ENCODE measurements at places on chromosomes 4 and X. TPM values are rescaled to one million over a fixed set of nuclear protein-coding genes. Genes with fewer than 3 reads are reported as not detected.

OFD1 gene
- 13.4 TPM for polyA plus RNA-seq

DNA sequence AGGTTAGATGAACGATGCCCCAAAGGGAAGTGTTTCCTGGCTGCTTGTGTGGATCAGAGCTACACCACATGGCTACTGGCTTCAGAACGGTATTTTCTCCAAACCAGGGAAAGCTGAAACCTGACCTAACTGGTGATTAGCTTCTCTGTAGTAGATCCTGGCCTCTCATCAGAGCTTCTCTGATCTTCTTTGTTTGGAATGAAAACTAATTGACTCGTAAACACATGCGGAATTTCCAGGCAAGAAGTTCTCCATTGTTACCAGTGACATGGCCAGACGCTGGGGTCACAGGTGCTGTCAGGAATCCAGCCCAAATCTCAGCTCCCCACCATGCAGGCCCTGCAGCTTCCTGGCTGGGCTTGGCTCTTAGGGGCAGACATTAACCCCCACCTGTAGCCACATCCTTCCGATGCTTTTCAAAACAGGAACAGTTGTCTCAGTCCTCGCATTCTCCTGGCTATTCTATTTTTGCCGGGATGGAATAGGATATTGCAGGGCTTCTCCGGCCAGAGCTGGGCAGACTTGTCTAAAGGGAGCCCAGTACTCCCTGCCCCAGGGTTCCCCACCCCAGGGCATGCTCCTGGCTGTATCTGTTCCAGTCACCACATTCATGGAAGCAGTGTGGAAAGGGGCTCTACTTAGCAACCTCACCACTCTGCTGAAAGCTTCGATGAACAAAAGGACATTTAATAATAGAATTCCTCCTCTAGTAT, 305.4 kb upstream of the F9 start:
- no peak for DNase-seq

DNA sequence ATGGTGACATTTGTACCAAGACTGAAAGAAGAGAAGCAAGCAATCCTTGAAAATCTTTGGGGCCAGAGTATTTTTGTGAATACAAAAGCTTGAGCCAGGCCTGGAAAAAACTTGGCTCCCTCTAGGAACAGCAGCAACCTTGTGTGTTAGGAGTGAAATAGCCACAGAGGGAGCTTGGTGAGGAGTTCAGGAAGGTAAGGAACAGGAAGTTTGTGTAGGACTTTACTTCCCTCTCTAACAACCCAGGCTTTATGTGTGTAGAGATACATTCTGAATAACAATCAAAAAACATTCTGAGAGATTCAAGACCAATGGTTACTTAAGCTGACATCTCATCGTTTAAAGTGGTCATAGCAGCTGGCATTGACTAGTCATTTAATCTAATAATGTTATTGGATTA, 668.5 kb downstream of the PCDH18 start:
- DNase-seq, result no peak

DNA sequence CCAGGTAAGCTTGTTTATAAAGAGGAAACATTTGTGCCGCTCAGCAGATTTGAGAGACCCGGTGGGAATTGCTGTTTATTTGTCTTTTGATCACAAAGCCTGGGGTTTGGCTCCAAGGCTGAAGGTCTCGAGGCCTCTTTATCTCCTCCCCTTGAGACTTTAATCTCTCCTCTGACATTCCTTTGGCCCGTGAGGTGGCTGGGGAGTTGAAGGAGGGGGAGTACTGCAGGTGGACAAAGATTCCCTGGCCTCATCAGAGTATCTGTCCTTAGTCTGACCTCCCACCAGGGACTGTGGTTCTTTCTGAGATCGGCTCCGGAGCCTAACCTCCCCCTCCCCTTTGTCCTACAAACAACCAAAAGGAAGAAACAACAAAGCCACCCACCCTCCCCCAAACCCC, 216.5 kb downstream of the MID1IP1 start:
- no peak for DNase-seq

DRD5 gene
- polyA plus RNA-seq, result not detected

DNA sequence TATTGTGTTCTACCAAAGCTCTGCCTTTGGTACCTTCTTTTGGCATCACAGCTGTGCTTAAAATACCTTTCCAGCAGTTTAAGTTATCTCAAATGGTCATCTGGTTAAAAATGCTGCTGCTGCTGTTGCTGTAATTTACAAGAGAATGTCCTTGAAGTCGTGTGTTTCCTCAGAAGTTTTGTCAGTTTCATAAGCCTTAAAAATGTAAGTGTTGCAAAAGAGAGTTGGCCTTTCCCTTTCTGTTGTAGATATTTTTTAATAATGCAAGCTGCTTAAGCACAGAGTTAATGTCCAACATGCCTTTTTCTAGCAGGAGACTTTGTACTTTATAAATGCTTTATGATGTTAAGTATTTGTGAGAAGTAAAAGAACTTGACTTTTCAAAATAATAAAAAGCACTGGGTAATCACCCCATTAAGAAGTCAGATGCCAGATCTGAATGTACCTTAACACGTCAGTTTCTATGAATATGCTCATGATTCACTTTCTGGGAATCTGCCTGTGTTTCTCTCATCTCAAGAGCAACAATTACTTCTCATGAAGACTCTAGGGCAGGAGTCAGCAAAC, 35.3 kb upstream of the TENM3 start:
- no peak for DNase-seq

- no peak for DNase-seq
These were observed 931.2 kb downstream of the CCSER1 start for GRCh38 chr4:91058345-91058744.

DNA sequence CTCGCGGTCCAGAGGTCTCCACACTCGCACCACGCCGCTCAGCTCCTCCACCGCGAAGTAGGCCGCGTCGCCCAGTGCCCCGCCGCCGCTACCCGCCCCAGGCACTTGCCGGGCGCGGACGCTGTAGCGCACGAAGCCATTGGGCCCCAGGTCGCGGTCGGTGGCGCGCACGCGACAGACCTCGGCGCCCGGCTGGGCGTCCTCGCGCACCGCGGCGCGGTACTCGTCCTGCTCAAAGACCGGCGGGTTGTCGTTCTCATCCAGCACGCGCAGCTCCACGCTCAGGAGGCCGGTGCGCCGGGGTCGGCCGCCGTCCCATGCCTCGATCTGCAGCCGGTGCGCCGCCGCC, 1.4 kb downstream of the DCHS2 start:
- no peak for DNase-seq

MAGEB2 gene
- polyA plus RNA-seq, result 2.7 TPM

GABRG1 gene
- not detected for polyA plus RNA-seq

- DNase-seq, result no peak
These were observed 67.1 kb downstream of the CBR4 start for GRCh38 chr4:168942985-168943384.

- DNase-seq, result no peak
These were observed 102.5 kb downstream of the SH3RF1 start for GRCh38 chr4:169167957-169168858.

GRCh38 chr4:94519019-94519418, 67.3 kb downstream of the PDLIM5 start:
- no peak for DNase-seq

GRCh38 chr4:147740176-147740575, 8.3 kb downstream of the ARHGAP10 start:
- DNase-seq, result no peak

BMP3 gene
- 0.13 TPM for polyA plus RNA-seq

GRCh38 chrX:132592880-132593279, 104.0 kb upstream of the MBNL3 start:
- peak; percentile 2 for DNase-seq

GRCh38 chrX:19214311-19214710, 92.0 kb upstream of the ADGRG2 start:
- DNase-seq, result no peak
